Activated CD8-positive, alpha-beta memory T cell treated with anti-CD3 and anti-CD28 coated beads for 48 hours (primary cell): ENCODE measurements at places on chromosomes 3 and 15.

GRCh38 chr15:89136818-89137772 is 48.8 kb downstream of the ABHD2 start:
- no peak for DNase-seq

DNA sequence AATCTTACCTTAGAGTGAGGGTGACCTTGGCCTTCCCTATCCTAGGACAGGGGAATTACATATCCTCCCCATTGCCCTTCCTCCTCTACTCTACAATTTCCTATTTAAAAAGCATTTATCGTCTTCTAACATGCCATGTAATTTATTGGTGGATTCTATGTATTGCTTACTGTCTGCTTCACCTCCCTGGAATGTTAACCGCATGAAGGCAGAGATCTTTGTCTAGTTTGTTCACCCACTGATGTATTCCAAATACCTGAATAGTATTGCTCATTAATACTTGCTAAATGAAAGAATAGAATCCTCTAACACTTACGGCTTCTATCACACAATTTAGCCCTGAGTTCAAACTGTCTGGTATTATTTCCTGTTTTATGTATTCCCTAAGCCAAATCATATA is 68.6 kb downstream of the PPARG start:
- no peak for DNase-seq

- no peak for DNase-seq
Measured at GRCh38 chr3:13836658-13837587, 42.9 kb downstream of the WNT7A start.

DNA sequence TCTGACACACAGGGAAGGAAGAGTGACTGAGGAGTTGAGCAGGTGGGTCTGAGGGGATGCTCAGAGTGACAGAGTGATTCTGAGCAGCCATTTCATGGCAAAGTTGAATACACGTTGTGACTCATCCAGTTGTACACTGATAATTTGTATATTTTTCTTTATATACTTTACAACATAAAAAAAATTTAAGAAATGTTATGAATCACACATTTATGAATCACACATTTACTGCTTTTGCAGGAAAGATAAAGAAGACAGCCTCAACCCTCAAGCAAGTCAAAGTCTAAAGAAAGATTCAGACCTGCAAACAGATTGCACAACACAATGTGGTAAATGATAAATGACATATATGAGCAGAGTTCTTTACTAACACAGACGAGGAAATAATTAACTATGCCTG is 21.0 kb upstream of the CHMP2B start:
- no peak for DNase-seq

- no peak for DNase-seq
Measured at GRCh38 chr3:152833089-152833488, 1.8 kb upstream of the P2RY1 start.

GRCh38 chr3:187619461-187619860 is 50.7 kb downstream of the SST start:
- no peak for DNase-seq

DNA sequence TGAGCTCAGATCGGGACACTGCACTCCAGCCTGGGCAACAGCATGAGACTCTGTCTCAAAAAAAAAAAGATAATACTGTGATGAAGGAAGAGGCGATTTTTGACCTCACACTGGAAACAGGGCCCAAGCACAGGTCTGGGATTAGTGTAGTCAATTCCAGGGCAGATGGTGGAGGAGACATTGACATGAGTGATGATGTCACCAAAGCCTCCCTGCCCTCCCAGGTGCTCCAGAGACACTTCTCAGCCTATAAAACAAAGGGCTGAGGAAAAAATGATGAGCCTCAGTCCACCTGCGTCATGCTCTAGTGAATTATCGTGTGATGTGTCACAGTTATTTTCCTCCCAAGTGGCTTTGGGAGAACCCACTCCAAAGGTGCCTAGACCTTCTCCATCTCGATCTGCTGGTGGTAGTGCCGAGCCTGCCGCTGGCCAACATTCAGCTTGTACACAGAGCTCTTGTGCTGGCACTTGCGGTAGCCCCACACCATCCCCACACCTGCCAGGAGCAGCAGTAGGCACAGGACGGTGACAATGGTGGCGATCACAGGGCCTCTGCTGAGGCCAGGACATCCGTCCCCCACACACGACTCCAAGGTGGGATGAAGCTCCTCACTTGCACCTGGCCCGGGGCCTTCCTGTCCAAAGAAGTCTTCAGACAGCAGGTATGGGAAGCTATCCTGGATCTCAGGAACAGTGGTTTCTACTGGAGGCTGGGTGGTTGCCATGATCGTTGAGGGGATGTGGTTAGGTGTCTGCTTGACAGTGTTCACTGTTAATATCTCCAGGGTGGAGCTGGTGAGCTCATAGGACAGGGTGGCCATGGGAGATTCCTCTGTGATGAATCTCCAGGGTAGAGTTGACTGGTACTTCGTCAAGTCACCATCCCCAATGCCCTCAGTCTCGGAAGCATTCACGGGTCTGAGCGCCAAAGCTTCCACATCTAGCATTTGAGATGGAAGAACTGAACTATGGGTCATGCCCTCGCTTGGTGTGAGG is 38.8 kb downstream of the CRTAP start:
- no peak for DNase-seq

GRCh38 chr3:5497497-5497896 is 310.0 kb downstream of the EDEM1 start:
- no peak for DNase-seq

GRCh38 chr3:191889106-191889505 is 428.1 kb downstream of the PYDC2 start:
- no peak for DNase-seq

DNA sequence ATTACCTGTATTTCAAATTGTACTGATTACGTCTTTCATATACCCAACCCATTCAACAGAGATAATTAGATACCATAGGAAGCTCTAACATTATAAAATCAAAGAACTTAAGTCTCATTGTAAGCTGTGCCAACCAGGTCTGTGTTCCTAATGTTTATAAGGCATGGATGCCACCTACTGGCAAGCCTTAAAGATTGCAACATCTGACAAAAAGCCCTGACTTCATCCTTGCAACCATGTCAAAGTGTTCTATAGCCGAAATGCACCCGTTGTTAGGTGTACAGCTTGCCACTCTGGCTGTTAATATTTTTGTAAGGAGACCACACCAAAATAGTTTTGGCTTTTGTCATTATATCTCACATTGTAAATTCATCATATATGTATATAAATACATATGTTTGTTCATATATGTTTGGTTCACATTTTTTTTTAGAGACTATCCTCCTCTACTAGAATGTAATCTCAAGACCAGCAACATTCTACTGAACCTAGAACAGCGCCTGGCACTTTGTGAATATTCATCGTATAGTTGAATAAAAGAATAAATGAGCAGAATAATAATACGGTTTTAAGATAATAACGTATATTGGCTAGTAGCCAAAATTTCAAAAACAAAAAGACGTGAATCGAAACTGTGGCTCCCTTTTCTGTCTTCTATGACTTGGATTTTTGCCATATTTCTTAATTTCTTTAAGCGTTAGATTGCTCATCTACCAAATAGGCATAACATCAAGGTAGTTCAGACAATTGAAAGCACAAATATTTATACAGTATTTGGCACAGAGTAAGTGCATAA is 258.1 kb downstream of the TBL1XR1 start:
- DNase-seq = no peak

DNA sequence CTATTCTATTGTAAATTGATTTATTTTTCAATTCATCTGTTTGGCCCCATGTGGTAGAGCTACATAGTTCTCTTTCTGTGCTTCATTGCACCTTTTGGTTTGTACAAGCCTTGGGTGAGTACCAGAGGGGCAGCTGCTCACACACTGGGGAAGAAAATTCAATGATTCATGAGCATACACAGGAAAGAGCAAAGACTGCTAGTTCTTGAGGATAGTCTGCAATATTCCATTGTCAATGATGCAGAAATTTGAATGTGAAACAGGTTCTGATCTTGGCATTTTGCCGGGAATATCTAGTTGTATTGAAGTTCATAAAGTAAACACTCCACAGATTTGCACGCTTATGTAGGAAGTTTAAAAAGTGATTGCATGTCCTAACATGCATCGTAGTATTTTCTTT is 304.6 kb downstream of the NAALADL2 start:
- no peak for DNase-seq

DNA sequence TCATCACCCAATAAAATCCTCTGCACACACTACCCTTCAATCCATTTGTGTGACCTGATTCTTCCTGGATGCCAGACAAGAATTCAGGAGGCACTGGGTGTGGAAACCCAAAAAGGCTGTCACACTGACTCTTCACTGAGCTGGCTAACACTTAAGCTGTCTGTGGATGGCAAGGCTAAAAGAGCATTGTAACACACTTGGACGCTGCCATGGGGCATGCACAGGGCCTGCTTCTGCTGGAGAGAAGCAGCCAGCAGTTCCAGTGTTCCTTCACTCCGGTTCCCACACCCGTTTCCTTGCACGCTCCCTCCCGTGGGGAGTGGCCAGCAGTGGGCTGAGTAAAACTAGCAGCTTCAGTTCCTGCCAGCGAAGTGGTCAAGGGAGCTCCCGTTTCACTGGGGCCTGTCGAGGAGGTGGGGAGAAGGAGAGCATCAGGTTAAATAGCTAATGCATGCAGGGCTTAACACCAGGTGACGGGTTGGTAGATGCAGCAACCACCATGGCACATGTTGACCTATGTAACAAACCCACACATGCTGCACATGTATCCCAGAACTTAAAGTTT is 737.1 kb downstream of the FHIT start:
- DNase-seq = no peak

- no peak for DNase-seq
Measured at GRCh38 chr3:89380016-89380415, 272.6 kb downstream of the EPHA3 start.

DNA sequence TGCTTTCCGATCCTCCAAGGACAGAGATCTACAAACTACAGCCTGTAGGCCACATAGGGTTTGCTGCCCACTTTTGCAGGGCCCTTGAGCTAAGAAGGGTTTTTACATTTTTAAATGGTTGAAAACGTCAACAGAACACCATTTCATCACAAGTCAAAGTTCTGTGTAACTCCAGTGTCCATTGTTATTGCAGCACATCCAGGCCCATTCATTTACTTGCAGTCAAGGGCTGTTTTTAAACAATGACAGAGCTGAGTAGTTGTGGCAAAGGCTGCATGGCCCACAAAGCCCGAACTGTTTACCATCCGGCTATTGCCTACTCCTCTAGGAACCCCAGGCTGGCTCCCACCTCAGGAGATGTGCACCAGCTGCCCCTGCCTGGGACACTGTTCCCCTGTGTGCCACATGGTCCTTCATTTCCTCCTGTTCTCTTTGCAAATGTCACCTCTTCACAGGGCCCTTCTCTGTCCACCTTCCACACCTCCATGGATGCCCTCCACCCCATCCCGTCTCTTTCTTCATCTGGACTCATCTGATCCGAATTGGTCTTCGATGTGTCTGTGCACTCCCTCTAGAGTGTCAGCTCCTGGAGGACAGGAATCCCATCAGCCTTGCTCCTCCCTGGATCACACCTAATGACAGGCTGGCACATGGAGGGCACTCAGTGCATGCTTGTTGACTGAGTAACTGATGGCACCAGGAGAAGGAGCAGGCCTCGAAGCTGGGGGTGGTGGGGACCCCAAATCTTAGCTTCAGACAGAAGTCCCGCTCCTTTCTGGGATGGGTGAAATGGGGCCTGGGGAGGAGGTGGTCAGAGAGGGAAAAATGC is 69.5 kb upstream of the IQSEC1 start:
- DNase-seq = no peak

- DNase-seq = no peak
Measured at GRCh38 chr15:100784493-100785180, 95.0 kb upstream of the ALDH1A3 start.

- DNase-seq = no peak
Measured at GRCh38 chr15:62369454-62369853, 204.4 kb upstream of the C2CD4B start.

GRCh38 chr3:104715972-104716371 is 650.7 kb upstream of the ALCAM start:
- DNase-seq = no peak

- no peak for DNase-seq
Measured at GRCh38 chr3:56477646-56478045, 9.4 kb upstream of the ERC2 start.

GRCh38 chr15:78061963-78062427 is 15.5 kb downstream of the TBC1D2B start:
- DNase-seq = no peak

DNA sequence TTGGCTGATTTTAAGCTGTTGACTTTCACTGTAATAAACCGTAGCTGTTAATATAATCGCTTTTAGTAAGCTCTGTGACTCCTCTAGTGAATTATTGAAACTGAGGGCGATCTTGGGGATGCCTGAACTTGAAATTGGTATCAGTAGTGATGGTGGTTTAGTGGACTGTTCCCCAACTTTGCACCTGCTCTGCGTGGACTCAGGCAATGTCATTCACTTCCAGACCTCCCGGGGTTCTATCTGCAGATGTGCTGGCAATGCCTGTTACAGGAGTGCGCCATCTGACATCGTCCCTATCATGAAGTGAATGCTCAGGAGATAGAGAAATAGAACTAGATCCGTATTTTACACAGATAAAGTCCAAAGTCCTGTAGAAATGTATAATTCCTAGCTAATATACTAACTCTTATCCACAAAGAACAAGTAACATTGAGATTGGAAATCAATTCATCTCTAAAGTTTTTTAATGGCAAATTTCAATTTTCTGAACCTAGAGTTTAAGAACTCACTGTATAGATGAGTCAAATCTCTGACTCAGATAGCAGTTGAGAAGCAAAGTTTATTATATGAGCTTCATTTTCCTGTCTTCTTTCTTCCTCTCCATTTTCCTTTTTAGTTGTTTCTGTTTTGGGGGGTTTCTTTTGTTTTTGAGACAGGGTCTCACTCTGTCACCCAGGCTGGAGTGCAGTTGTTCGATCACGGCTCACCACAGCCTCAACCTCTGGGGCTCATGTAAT is 51.8 kb downstream of the HEG1 start:
- no peak for DNase-seq

GRCh38 chr3:54999159-54999558 is 71.3 kb upstream of the LRTM1 start:
- DNase-seq = no peak

DNA sequence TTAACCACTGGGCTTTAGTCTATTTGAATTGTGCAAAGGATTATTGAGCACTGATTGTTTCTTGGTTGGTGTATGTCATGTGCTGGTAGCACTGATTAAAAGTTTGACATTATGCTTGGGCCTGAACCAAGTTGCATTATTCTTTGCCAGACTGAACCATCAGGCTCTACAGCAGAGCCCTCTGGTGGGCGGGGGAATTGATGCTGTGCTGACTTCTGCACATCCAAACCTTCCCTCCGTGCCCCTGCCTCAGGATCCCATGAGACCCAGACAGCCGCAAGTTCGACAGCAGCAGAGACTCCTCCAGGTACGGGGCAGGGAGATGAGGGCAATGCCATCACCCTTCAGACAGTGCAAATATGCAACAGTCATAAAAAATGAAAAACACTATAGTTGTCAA is 28.4 kb upstream of the P2RY12 start:
- DNase-seq = no peak

DNA sequence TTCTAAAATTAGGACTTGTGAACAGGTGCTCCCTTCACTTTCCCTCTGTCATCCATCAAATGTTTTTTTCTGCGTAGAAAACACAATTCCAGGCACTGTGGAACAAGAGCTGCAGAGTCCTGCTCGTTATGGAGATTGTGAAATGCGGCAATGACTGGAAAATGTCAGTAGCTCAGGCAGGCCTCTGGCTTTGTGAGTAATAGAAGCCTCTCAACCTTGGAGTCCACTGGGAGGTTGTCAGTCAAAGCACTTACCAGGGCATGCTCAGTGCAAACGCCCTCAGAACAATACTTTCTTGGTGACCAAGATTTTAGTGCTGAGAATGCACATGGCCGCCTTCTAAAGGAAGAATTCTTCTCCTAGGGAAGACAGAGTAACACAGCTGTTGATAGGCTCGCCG is 26.7 kb upstream of the MED12L start:
- no peak for DNase-seq

GRCh38 chr3:12906141-12906915 is 65.0 kb upstream of the RPL32 start:
- no peak for DNase-seq
